ENCODE measurements at places on chromosomes 12 and 14.

DNA sequence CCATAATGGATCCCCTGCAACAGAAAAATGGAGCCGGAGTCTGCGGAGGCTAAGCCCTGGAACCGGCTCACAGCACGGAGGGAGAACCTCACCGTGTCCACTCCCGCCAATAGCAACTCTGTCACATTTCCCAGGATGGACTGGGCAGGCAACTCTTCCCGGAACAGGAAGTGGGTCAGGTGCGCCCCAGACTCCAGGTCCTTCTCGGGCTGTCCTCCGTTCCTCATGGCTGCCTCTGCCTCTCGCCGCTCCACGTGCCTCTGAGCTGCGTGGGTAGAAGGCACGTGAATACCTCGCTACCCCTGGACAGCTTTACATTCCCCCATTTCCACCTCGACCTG, 2.2 kb downstream of the CYP27B1 start:
- DNase-seq: no peak

- no peak for DNase-seq
Observed at GRCh38 chr12:97283297-97283696, 179.3 kb upstream of the RMST start.

DNA sequence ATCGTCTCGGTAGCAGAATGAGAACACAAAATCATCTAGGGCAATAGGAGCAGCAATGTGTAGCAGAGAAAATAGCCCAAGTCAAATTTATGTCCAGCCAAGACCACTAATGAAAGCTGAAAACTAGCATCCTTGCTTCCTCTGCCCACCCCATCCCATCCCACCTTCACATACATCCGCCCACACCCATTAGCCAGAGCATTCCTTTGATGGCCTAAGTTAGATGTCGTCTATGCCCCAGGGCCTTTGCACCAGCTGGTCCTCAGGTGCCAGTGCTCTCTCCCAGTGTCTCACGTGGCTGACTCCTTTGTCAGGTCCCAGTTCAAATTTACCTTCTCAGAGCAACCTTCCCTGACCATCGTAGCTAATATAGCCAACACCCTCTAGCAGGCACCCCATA, 17.8 kb upstream of the PPP2R5C start:
- DNase-seq: no peak

- no peak for DNase-seq
Observed at GRCh38 chr12:21613931-21614330, 9.3 kb upstream of the GYS2 start.

Measured in stimulated activated effector memory CD8-positive, alpha-beta T cell treated with anti-CD3 and anti-CD28 coated beads, Interleukin-12 subunit alpha, Interleukin-12 subunit beta, amount 100 ng/mL, for 72 hours (primary cell).